Right forelimb (tissue), 1 donor: ENCODE measurements at places on chromosomes 6 and 20.

DNA sequence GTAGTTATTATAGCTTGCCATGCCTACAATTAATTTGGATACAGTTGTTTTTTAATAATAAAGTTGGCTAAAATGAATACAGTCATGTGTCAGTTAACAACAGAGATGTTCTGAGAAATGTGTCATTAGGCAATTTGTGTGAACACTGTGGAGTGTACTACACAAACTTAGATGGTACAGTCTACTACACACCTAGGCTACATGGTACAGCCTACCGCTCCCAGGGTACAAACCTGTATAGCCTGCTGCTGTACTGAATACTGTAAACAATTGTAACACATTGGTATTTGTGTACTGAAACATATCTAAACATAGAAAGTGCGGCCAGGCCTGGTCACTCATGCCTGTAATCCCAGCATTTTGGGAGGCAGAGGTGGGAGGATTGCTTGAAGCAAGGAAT, 50.2 kb downstream of the MYLIP start:
- no peak for DNase-seq

GRCh38 chr20:57133926-57134650, 132.4 kb downstream of the BMP7 start:
- DNase-seq = no peak

- no peak for DNase-seq
Observed at GRCh38 chr6:68559716-68560115, 75.4 kb upstream of the ADGRB3 start.

- no peak for DNase-seq
Observed at GRCh38 chr6:142803495-142804058, 141.4 kb downstream of the HIVEP2 start.

GRCh38 chr6:53148684-53149083, at the start of gene GCM1:
Gene GCM1, minus strand, starts transcription at chr6:53148841. Its CDS starts 3,209 bp downstream, at chr6:53145632.
- DNase-seq = no peak
